ENCODE measurements at places on chromosomes 6 and 20.

DNA sequence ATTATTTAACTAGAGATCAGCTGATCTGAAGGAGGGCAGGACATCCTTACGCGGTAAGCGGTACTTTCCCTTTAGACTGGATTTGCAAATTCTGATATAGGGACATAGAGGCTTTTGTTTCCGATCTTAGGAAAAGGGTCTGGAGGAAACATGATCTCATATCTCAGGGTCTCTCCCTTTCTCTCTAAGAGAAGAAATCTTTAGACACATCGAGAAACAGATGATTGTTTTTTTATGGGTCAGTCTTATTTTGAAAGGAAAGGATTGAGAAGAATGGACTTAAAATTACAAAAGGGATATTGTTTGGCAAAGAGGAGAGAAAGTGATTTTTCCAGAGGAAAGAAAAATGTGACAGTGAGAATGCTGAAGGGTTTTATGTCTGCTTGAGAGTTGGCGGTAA lies 83.9 kb upstream of the OGFRL1 start:
- DNase-seq, result no peak

- DNase-seq, result no peak
These were observed 608.6 kb downstream of the COL12A1 start for GRCh38 chr6:74597266-74597665.

DNA sequence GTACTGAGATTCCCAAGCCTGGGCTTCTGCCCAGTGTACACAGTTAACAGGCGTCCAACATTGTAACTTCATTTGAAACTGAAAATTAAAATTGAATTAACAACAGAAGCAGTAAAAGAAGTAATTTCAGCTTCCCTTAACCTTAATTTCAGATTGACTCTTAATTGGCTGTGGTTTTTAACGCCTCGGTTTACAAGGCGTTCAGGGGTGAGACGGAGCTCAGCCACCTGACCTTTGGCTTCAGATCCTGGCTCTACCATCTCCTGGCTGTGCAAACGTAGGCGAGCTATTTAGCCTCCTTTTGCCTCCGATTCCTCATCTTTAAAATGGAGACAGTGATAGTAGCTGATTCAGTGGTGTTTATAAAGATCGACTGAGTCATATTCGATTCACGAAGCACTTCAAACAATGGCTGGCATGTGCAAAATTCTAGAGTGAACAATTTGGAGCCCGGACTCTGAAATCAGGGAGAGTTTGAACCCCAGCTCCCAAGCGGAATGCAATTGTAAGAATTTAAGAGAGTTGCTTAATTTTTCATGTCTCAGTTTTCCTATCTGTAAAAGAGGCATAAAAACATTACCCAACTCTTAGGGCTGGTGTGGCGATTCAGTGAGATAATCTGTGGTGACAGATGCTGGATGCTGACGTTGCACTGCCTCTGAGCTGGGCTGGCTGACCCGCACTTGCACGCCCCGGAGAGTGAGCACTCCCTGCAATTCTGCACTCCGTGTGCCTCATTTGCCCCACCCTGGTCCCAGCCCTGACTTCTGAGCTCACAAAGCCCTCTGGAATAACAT lies 23.5 kb upstream of the OCSTAMP start:
- no peak for DNase-seq

DNA sequence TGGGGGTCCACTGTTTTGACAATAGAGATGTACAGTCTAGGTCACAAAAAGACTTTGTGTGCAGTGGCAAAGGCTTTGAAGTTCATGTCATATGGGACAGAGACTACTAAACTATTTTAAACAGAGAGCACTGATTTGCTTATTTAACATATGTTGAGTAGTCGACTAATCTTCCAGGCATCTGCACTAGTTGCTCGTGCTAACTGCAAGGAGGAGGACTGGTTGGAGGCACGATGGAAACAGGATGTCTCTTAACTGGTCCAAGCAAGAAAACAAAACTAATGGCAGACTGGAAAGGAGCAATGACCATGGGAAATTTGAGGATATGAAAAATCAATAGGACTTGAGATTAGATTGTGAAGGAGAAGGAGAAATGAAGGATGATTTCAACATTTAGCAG lies 28.5 kb upstream of the ERVFRD-1 start:
- no peak for DNase-seq

DNA sequence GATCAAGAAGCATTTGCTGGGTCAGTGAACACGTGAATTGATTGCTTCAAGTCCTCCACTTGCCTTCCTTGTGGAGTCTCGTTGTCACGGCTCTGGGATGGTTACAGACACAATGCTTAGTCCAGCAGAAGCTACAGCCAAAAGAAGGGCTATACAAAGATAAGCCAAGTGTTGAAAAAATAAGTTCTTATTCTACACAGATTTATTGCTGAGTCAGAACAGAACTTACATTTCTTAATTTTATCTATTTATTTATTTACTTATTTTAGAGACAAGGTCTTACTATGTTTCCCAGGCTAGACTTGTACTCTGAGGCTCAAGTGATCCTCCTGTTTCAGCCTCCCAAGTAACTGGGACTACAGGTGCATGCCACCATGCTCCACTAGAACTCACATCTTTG lies 199.0 kb downstream of the MYLK4 start:
- DNase-seq, result no peak

- DNase-seq, result no peak
These were observed 59.9 kb downstream of the NUDT3 start for GRCh38 chr6:34332251-34333198.

DNA sequence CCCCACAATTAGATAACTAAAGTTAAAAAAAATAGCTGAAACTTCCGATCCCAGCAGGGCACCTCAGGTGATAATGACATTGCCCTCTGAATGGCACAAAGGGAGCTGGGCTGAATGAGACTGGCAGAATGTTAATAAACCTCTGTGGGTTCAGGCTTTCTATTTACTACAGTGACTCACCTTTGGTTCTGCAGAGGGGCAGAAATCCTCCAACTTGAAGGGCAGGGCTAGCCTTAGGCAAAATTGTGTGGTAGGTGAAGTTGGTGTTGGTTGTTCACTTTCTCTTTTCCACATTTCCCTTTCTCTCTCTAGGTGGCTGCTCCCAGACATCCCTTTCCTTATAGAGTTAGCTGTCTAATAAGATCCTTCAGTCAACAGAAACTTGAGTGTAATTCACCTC lies 625.2 kb downstream of the EPM2A start:
- DNase-seq, result no peak

GRCh38 chr6:168699631-168700295 lies 258.8 kb downstream of the SMOC2 start:
- no peak for DNase-seq

- no peak for DNase-seq
These were observed 48.8 kb downstream of the CTCFL start for GRCh38 chr20:57476084-57476526.

DNA sequence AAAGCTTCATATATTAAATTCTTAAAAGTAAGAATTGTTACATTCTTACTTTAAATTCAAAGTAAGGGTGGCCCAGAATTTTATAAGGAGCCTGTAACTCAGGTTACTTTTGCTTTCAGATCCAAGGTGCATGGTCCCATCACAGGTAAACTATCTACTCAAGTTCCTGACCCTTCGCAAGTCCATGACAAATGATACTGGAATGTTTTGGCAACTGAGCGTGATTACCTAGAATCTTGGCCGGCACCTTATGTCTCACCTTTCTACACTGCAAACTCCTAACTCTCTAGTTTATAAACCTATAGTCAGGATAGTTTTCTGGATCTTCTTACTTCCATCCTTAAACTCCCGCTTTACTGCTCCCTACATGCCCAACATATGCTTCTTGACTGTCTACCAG lies 67.9 kb upstream of the HMGN3 start:
- no peak for DNase-seq

- peak; percentile 95 for DNase-seq
These were observed 64.3 kb downstream of the EDN1 start for GRCh38 chr6:12354499-12354898.

GRCh38 chr6:136016228-136017225 lies 165.0 kb downstream of the PDE7B start:
- DNase-seq, result no peak

GRCh38 chr20:61645732-61646131 lies 393.7 kb downstream of the CDH4 start:
- no peak for DNase-seq

GRCh38 chr6:95091823-95092436 lies 485.4 kb upstream of the MANEA start:
- DNase-seq, result peak; percentile 28

GRCh38 chr20:20955892-20956291 lies 150.3 kb downstream of the LINC00237 start:
- DNase-seq, result no peak

DNA sequence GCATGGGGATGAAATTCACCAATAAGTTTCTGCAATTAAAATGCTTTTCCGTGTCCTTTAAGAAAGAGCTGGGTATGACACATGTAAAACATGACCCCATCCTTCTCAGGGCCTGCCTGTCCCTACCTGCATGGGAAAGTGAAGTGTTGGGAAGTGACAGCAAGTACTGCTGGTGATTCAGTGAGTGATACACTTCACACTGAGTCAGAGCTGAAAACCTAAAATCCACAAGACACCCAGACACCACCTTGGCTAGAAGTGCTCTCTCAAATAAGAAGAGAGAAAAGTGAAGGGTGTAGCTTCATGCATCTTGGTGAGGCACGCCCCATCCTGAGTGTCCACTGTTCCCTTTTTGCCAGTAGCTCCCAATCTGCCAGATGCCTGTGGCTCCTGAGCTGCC lies 3.3 kb downstream of the RAB22A start:
- DNase-seq, result no peak
